Forelimb muscle (tissue), 1 donor: ENCODE measurements at places on chromosomes 6 and 20. TPM values are rescaled to one million over a fixed set of nuclear protein-coding genes. Genes with fewer than 3 reads are reported as not detected.
A peak's percentile ranks its signal among the peaks of the same experiment; 100 is the strongest.

The TPX2 gene
- 21.5 TPM for polyA plus RNA-seq

The PI16 gene
- 13.6 TPM for polyA plus RNA-seq

The VSTM2L gene
- 3.5 TPM for polyA plus RNA-seq

The RIPPLY2 gene
- not detected for polyA plus RNA-seq

- no peak for DNase-seq
Measured at GRCh38 chr20:32473231-32474008, 111.7 kb downstream of the NOL4L start.

DNA sequence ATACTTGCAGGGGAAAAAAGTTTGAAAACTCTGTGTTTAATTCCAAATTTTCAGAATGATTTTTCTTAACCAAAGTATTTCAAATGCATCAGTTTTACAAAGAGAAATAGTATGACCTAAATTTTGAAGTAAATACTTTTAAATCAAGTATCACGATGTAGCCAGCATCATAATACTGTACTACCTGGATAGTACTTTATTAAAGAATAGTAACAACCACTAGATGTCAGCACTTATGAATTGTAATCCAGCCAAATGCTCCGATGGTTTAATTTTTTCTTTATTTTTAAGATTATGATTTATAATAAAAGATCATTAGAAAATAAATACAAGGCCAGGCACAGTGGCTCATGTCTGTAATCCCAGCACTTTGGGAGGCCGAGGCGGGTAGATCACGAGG is 37.2 kb upstream of the HACE1 start:
- no peak for DNase-seq

- DNase-seq, result no peak
Measured at GRCh38 chr6:30730601-30731435, 10.7 kb downstream of the TUBB start.

DNA sequence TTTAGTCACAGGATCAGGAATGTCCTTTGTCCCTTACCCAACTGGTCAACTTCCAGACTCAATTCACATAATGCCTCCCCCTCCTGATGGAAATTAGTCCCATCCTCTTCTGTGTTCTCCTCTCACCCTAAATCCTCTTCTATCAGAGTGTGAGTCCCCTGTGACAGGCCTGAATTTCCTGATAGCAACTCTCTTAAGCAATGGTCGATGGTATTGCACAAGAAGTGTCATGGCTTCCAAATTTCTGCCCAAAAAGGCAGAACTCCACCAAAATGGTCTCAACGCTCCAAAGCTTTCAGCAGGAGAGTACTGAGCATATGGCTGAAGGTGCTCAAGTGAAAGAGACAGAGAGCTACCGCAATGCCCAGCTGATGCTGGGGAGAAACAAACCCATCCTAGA is 2.4 kb downstream of the PREP start:
- DNase-seq, result no peak

- DNase-seq, result no peak
Measured at GRCh38 chr6:48714250-48714649, 603.3 kb upstream of the PTCHD4 start.

DNA sequence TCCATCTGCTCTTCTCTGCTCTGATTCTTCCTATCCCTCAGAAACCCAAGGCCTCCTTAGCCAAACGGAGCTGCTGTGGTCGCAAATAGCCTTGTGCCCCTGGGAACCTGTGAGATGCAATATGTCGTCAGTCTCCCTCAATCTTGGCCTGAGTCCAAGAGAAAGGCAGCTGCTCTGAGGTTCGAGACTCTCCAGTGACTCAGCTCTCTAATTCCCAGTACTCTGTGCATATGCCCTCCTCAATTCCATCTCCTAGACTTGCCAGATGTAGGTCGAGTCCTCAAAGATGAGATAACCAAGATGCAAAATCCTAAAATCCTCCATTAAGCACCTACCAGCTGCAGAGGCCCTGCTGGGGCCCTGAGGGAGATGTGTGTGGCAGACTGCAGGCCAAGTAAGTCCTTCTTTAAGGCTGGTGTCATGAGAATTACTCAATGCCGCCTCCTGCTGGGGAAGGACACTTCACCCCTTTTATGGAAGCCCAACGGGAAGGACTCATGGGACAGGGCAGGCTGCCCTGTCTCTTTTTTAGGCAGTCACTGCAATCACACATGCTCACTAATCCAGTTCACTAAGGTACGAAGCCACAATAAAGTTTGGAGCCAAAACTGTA is 28.5 kb downstream of the C6orf15 start:
- DNase-seq, result no peak

- DNase-seq, result no peak
Measured at GRCh38 chr6:145332011-145332410, 403.3 kb downstream of the EPM2A start.

- DNase-seq, result no peak
Measured at GRCh38 chr6:55584654-55585354, 5.8 kb upstream of the HMGCLL1 start.

- no peak for DNase-seq
Measured at GRCh38 chr6:44074813-44075646, 52.2 kb downstream of the MRPL14 start.

- no peak for DNase-seq
Measured at GRCh38 chr6:13663986-13664385, 47.6 kb downstream of the RANBP9 start.

- peak; percentile 8 for DNase-seq
Measured at GRCh38 chr6:160733050-160733646, 31.1 kb downstream of the PLG start.

- no peak for DNase-seq
Measured at GRCh38 chr6:20658053-20658452, 123.8 kb downstream of the CDKAL1 start.
